ENCODE measurements at places on chromosomes 7 and 10. TPM values are rescaled to one million over a fixed set of nuclear protein-coding genes. Genes with fewer than 3 reads are reported as not detected.

DNA sequence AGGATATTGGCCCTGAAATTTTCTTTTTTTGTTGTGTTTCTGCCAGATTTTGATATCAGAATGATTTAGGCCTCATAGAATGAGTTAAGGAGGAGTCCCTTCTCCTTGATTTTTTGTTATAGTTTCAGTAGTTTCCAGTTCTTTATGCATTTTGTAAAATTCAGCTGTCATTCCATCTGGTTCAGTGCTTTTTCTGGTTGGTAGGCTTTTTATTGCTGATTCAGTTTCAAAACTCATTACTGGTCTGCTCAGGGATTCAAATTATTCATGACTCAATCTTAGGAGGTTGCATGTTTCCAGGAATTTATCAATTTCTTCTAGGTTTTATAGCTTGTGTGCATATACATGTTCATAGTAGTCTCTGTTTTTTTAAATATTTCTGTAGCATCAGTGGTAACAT lies 10.1 kb upstream of the TMEM196 start:
- DNase-seq = no peak
- H3K27me3 ChIP-seq = no peaks in the 10 kb centered on the region
- no peak overlapping the region for H3K4me3 ChIP-seq
- H3K27ac ChIP-seq = no peak overlapping the region
- H3K4me1 ChIP-seq = no peaks in the 10 kb centered on the region

DNA sequence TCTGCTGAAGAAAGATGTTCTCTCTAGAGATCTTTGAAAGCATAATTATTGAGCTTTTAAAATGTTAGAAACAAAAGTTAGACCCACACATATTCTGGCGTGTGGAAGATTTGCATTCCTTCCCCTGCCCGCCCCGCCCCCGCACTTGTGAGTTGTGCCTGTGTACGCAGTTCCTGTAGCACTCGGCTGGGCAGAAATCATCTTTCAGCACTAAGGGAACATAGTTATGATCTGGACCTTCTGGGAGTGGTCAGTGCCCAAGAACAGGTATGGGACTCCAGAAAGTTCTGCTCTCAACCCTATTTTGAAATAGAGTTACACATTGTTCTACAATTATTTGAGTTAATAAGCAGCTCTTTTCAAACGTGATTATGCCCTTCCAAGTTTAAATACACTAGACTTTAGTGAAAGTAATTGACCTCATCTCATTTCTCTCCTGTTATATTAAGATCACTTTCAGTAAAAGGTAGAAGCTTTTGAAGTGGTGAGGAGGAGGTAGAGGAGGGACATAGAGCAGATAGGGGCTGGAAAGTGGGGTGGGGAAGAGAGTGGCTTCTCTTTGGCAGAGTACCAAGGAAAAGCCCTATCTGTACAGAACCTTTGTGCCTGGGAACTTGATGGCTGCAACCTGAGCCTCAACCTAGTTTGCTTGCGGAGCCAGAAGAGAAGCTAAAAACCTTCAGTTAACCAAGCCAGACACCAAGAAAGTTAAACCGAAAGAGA lies 5.7 kb downstream of the BLVRA start:
- no peak overlapping the region for H3K4me3 ChIP-seq
- no peaks in the 10 kb centered on the region for H3K36me3 ChIP-seq
- no peak for DNase-seq
- peaks cover 55% of the 10 kb centered on the region for H3K4me1 ChIP-seq
- no peaks in the 10 kb centered on the region for H3K27me3 ChIP-seq
- H3K27ac ChIP-seq = peak overlapping the region; percentile 40

- H3K27me3 ChIP-seq = no peaks in the 10 kb centered on the region
- H3K36me3 ChIP-seq = no peaks in the 10 kb centered on the region
- H3K4me1 ChIP-seq = no peaks in the 10 kb centered on the region
- no peak overlapping the region for H3K4me3 ChIP-seq
- H3K27ac ChIP-seq = no peak overlapping the region
Observed at GRCh38 chr7:138196971-138197896, 121.0 kb downstream of the AKR1D1 start.

- H3K4me3 ChIP-seq = no peak overlapping the region
- peaks cover 9% of the 10 kb centered on the region for H3K4me1 ChIP-seq
- no peaks in the 10 kb centered on the region for H3K36me3 ChIP-seq
- H3K27ac ChIP-seq = peak overlapping the region; percentile 54
- no peak for DNase-seq
Observed at GRCh38 chr10:61621605-61622051, 41.1 kb upstream of the CABCOCO1 start.

- no peaks in the 10 kb centered on the region for H3K27me3 ChIP-seq
- peaks cover 4% of the 10 kb centered on the region for H3K4me1 ChIP-seq
- H3K27ac ChIP-seq = peak overlapping the region; percentile 69
- no peaks in the 10 kb centered on the region for H3K36me3 ChIP-seq
Observed at GRCh38 chr7:54932818-54933543, 85.8 kb upstream of the EGFR start.

GRCh38 chr7:9181356-9181755 lies 747.9 kb downstream of the NXPH1 start:
- no peaks in the 10 kb centered on the region for H3K36me3 ChIP-seq
- no peak overlapping the region for H3K4me3 ChIP-seq
- DNase-seq = no peak
- H3K27ac ChIP-seq = no peak overlapping the region

DNA sequence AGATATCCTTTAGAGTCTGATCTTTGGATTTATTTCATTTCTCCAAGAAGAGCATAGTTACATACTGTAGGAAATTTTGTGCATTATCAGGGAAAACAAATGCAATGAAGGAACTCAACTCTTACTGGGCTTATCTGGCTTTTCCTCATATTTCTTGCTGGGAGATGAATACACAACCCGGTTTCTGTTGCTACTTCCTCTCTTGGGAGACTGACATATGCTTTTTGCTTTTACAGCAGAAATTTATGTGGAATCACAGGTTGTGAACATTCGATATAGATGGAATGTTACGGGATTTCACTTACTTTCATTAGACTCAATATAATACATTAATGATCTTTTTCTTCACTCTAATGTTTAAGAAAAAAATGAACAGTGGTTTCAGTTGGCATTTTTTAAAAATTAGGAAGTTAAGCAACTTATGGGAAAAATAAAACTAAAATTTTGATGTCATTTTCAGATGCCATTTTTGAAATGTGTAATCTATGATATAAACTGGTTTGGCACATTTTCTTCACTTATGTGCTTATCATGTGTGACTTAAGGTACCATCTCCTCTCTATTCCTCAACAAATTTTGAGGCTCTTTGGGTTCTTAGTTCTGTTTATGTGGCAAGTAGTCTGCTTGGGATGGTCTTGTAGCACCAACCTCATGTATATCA lies 7.1 kb downstream of the SND1 start:
- no peaks in the 10 kb centered on the region for H3K27me3 ChIP-seq
- no peaks in the 10 kb centered on the region for H3K36me3 ChIP-seq
- no peak for DNase-seq
- peaks cover 11% of the 10 kb centered on the region for H3K4me1 ChIP-seq
- H3K4me3 ChIP-seq = no peak overlapping the region
- H3K27ac ChIP-seq = no peak overlapping the region

DNA sequence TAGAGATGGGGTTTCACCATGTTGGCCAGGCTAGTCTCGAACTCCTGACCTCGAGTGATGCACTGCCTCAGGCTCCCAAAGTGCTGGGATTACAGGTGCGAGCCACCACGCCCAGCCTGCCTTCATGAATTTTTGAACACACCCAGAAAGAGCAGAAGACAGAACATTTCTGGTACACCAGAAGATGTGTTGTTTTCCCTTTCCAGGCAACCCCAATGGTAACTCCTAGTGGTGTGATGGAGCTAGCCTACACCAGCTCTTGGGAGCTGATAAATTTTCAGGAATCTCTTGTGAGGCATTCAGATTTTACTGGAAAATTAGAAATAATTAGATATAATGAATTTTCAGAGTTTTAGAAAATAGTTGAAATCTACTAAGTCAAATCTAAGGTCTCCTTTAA lies 904 bp upstream of the CCDC7 start:
- H3K27ac ChIP-seq = peak overlapping the region; percentile 98
- no peaks in the 10 kb centered on the region for H3K36me3 ChIP-seq
- no peaks in the 10 kb centered on the region for H3K27me3 ChIP-seq
- peaks cover 6% of the 10 kb centered on the region for H3K4me1 ChIP-seq
- no peak for DNase-seq

- no peaks in the 10 kb centered on the region for H3K27me3 ChIP-seq
- DNase-seq = no peak
- H3K27ac ChIP-seq = no peak overlapping the region
- no peak overlapping the region for H3K4me3 ChIP-seq
Observed at GRCh38 chr7:94029976-94030375, 25.8 kb upstream of the BET1 start.

Gene CPXM2
- not detected for total RNA-seq

Gene GNAT3
- total RNA-seq = not detected

All from Panc1 (cell line).